Frontal cortex (tissue), 4 donors: ENCODE measurements at places on chromosomes 4 and X. TPM values are rescaled to one million over a fixed set of nuclear protein-coding genes. Genes with fewer than 3 reads are reported as not detected.

- DNase-seq, result peak; percentile 44
Observed at GRCh38 chr4:123505095-123506010, 108.8 kb downstream of the SPRY1 start.

- DNase-seq, result no peak
Observed at GRCh38 chr4:18435781-18436180, 414.2 kb upstream of the LCORL start.

Gene CT45A10
- total RNA-seq, result not detected

- no peak for DNase-seq
Observed at GRCh38 chrX:96776966-96777365, 92.3 kb downstream of the DIAPH2 start.

Gene ARHGAP6
- total RNA-seq, result 3.3 TPM

GRCh38 chr4:14867847-14868246 is 134.4 kb upstream of the CPEB2 start:
- no peak for DNase-seq

GRCh38 chrX:31287861-31288260 is 216.0 kb upstream of the FTHL17 start:
- no peak for DNase-seq

Gene LINC00632
- 15.9 TPM for total RNA-seq
